ENCODE measurements at places on chromosomes 1 and 21.
A peak's percentile ranks its signal among the peaks of the same experiment; 100 is the strongest.

DNA sequence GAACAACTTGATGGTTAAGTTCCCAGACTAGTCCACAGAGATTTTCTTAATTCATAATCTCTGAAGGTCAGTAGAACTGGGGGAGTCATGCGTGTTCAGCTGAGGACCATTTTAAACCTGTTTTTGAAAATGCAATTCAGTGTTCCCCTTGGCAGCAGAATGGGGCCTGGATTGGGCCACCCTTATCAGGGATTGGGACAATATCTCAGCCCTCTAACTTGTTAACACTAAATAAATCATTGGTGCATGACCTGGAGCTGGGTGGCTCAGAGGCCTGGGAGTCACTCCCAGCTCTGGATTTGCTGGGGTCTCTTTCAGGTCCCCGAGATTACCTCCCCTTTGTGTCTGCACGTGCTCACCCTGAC, 55.3 kb downstream of the MRPS6 start:
- DNase-seq = no peak

DNA sequence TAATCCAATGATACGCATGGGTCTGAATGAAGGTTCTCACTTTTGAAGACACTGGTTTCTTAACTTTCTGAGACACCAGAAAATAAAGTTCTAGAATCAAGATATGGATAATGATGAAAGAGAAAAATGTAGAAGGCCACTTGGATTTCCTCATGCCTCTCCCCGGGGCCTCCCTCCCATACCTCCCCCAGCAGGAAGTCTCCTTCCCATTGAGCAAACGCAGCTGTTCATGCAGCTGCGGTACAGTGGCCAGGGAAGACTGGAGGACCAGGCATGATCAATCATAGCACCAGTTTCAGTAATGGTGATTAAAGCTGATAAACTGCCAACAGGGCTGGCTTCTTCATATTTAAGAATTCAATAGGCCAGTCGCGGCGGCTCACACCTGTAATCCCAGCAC, 10.9 kb upstream of the UBR4 start:
- no peak for DNase-seq

DNA sequence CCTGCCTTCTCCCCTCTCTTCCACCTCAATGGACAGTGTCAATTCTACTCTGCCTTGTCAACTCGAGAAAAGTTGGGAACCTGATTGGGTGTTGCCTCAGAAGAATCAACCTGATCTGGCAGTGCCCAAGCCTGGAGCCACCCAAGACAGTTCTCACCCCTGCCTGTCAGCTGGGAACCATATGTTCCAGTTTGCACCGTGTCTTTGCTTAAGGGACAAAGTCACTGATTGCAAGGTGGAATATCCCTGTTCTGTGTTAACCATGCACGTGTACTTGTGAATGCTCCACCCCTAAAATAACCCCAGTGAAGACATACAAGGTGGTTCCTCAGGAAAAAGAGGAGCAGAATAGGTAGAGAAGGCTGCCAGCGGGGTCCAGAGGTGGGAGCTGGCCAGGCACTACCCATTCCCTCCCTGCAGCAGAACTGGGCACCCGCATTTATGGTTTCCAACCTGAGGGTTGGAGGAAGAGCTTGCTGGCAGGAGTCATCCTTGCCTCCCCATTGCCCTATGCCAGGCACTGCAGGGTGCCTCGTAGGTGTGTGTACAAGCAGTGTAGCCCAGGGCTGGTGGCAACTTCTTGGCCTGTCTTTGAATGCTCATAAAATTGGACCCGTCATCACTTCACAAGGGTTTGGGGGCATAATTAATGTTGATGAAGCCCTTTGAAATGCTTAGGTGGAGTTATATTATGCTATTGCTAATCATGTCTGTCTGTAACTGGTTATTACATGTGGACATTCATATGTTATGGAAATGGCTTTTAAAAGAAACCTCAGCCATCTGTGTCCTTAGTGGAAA, 11.3 kb downstream of the NIPAL3 start:
- DNase-seq = no peak

DNA sequence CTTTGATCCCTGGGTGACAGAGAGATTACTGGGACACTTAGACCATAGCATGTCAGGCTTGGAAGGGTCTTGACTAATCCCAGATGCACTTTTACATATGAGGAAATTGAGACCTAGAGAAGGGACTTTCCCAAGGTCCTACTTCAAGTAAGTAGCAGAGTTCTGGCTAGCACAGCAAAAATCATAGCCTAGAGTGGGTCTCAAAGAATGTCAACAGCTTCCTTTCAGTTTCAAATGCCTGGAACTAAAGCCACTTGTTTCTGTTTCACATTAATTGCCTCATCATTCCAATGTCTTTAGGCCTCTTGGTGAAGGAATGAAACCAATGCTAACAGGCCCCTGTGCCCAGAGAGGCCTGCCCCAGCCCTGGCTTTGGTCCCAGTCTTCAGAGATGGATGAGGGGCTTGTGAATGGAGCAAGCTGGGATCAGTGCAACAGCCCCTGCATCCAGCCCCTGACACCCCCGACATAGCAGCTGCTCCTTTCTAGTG, 26.6 kb downstream of the ATF3 start:
- no peak for DNase-seq

DNA sequence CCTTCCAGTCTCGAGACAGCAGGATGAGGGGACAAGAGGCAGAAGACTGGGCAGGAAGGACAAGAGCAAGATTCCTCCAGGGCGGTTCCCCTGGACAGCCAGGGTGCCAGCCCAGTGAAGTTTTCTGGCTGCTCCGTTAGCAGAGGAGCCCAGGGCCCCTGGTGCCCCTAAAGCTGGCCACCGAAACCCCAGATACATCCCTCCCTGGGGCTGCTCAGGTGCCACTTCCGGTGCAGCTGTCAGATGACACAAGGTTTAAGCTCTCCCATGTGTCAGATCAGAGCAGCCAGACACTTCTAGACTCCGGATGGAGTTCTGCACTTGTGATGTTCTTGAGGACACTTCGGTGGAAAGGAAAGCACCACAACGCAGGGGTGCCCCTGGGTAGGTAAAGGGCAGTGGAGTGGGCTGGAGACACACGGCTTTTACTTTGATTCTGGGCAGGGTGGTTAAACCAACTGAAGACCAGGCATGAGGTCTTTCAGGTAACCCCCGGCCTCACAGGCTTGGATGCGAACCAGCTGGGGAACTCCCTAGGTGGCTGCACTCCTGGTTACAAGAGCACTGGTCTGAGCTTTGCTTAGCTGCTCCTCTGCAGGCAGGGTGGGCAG, 85.7 kb downstream of the ITPKB start:
- peak; percentile 79 for DNase-seq

DNA sequence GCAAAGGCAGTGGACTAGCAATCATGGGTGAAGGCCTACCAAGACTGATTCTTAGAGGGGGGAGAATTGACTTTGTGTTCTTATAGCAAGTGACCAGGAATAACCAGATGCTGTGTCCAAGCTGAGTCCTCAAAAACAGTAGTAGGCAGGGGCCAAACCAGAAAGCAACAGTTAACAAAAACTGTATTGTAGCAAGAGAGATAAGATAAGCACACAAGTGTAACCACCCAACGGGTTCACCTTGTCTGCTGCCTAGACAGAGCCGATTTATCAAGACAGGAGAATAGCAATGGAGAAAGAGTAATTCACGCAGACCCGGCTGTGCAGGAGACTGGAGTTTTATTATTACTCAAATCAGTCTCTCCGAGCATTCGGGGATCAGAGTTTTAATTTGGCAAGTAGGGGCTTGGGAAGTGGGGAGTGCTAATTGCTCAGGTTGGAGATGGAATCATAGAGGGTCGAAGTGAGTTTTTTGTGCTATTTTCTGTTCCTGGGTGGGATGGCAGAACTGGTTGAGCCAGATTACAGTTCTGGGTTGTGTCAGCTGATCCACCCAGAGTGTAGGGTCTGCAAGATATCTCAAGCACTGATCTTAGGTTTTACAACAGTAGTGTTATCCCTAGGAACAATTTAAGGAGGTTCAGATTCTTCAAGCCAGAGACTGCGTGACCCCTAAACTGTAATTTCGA, 8.3 kb upstream of the CSRP1 start:
- no peak for DNase-seq

DNA sequence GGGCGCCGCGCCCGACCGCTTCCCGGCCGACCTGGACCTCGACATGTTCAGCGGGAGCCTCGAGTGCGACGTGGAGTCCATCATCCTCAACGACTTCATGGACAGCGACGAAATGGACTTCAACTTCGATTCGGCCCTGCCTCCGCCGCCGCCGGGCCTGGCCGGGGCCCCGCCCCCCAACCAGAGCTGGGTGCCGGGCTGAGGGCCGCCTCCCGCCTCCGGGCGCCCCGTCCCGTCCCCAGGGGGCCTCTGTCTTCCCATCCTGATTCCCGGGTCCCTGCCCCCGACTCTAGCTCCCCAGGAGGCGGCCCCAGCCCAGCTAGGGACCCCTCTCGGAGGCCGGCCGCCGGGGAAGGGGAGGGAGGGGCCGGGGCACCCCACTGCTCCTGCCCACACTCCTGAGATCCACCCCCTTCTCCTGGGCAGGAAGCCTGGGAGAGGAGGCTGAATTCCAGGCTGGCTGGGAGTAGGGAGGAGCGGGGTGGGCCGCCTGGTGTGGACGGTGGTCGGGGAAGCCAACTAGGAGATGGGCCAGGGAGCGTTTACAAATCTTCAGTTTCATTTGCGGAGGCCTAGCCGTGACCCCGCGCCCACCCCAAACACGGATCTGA, 21.4 kb downstream of the FOXO6 start:
- no peak for DNase-seq

DNA sequence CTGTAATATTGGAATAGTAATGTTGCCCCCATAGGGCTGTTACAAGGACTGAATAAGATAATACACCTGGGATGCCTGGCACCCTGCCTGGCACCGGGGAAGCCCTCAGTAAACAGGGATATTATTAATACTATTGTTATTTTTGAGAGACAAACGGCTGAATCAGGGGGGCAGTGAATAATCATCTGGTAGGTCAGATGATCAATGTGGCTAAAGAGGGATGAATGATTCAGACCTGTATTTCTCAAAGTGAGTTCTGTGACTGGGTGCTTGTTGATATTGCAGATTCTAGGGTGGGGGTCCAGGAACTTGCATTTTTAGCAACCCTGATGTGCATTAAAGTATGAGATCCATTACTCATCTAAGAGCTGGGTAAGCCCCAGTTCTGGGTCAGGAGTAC, 46.2 kb upstream of the BCL10 start:
- DNase-seq = no peak

- no peak for DNase-seq
These were observed 649.5 kb upstream of the ADGRL2 start for GRCh38 chr1:81151206-81151605.

DNA sequence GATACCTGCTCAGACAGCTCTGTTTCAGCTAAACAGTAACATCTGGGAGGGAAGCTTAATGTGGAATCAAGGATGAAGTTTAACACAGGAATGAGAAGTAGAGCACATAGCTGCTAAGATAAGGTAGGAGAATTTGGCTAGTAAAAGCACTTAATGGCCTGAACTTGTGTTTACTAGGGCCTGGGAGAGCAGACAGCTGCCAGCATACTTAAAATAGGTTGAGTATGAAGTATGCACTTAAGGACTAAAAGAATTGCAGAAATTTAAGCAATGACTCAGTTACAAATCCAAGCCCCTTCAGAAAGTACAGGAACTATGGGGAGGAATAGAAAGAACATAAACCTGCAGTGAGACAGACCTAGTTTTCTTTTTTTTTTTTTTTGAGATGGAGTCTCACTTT, 53.0 kb downstream of the BACH1 start:
- DNase-seq = no peak

- no peak for DNase-seq
These were observed 146 bp upstream of the ZNF362 start for GRCh38 chr1:33256221-33256470.

DNA sequence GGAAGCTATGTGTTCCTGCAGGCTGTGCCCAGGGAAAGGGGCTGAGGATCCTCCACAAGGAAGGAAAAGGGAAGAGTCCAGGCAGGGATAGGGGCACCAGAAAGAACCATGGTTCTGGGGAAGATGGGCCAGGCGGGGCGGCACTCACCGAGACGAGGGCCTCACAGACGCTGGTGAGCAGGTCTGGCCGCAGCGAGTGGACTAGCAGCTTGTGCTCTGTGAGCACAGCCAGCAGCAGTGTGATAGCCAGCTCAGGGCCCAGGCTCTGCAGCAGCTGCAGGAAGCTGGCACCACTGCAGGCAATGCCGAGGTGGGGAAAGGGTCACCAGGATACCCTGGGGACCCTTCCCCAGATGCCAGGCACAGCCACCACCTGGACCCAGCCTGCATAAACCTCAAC, 5.8 kb downstream of the DENND4B start:
- no peak for DNase-seq

DNA sequence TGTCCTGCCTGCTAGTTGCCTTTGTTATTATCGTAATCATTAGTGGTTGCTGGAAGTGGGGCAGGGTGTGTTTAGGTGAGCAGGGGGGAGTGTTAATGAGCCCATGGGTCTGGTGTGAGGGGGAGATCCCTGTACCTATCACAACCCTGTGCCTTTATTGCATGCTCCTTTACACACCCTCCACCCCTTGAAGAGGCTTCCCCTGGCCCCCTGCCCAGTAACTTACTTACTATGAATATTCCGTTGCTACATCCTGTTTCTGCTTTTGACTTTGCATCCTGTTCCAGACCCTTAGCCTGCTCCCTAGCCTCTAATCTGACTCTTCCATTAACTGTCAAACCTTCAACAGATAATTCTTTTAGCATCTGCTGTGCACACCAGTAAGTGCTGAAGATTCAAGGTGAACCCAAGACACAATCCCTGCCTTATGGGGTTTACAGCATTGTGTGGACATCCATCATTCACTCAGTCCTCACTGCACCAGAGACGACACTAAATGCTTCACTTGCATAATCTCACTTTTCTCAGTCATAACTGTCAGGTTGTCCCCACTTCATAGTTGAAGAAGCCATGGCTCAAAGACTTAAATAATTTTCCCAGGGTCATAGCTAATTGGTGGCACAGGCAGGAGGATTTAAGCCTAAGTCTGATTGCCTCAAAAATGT, 47.9 kb downstream of the CDC7 start:
- DNase-seq = peak; percentile 68

GRCh38 chr1:34693081-34693480, 61.8 kb upstream of the GJB5 start:
- DNase-seq = no peak

DNA sequence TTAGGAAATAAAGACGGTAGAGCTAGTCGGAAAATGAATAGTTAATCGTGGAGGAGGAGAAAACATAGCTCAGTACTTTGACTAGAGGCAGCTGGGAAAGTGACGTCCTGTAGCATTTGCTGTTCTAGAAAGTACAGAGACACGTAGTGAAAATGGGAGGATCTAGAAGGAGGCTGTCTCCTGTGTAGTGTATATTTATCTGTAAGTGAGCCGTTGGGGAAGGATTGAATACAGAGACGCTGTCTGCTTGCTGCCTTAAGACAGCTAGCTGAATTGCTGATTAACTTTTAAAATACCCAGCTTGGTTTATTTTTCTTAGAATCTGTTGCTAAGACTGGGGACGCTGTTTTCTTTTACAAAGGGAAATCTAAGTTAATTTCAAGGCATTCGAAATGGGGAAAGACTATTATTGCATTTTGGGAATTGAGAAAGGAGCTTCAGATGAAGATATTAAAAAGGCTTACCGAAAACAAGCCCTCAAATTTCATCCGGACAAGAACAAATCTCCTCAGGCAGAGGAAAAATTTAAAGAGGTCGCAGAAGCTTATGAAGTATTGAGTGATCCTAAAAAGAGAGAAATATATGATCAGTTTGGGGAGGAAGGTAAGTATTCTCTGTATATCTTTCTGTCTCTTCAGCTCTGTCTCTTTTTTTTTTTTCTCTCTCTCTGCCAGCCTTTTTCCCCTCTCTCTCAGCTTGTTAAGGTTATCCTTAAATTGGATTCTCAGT, at the start of gene DNAJB4:
TSS of gene DNAJB4 (plus strand) at position 221 of the 729 bp plus-strand sequence. CDS start at position 393, 172 bp downstream.
- peak; percentile 66 for DNase-seq

Data from CD4-positive, CD25-positive, alpha-beta regulatory T cell (primary cell).